ENCODE measurements at places on chromosomes 6 and 20.

DNA sequence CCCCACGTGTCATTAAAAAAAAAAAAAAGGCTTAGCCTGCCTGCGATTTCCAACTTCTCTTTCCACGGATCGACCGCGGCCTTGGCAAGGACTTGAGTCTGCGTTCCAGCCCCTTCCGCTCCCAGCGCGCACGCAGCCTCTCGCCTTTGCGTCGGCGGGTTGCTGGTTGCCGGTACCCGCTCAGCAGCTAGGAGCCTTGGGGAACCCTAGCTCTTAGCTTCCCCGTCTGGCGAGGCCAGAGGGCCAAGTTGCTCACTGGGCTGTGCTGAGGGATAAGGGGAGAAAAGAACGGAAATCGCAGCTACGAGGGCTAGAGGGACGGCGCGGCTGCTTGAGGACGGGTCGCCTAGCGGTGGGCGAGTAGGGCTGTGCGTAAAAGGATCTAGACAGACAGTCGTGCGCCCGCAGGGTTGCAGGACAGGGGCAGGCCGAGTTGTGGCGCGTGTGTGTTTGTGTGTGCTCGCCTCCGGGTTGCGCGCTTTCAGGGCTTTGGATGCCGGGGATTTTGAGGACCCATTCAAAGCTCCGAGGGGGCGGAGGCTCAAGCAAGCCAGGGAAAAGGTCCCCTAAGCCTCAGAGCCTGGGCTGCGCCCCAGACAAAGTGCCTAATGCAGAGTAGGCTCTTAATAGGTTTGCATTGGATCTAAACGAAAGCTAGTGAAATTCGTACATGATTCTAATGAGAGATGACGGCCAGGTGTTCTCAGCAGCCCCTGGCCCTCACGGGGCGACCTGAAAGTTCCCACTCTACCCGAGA lies 40.5 kb upstream of the OSTM1 start:
- DNase-seq, result no peak

DNA sequence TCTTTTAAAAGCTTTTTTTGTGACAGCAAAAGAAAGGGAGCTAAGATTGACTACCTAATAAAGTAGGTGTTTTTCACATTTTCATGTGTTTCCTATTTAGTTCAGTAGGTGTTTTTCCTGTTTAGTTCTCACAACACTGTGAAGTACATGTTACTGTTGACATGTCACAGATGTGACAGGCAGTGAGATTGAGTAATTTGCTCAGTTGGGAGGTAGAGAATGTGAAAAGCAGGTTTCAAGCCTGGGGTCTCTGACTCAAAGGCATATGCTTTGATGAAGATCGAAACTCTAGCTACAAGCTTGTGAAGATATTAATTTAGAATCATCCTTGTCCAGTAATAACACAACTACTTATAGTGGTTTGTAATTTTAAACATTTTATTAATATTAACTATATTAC lies 43.1 kb downstream of the SLX4IP start:
- no peak for DNase-seq

- DNase-seq, result no peak
Measured at GRCh38 chr20:32062776-32063170, 10.7 kb downstream of the HCK start.

DNA sequence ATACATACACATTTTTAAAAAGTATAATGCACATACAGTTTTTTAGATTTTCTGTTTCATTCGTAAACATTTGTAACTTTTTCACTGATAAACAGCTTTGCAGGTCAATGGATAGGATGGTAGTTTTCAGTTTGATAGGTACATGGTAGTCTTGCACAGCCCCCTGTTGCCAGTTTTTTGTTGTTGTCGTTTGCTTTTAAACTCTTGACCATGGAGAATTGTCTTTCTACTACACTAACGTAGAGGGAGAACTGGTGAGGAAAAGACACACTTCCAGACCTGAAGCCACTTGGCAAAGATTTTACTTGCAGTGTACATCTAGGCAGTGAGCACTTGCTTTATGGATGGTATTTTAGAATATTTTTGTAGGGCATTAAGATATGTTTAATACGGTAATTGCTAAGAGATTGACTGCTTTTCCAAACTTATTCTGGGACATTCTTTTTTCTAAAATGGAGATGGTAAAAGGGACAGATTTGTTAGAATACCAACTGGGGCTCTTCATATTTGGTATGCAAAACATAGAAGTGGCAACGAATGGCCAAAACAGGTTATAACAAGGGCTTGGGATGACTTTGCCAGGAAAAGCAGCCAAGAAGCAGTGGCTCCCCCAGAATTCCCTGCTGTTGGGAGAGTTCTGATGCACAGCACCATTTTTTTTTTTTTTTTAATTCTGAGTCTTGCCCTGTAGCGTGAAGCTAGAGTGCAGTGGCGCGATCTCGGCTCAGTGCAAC lies 1.5 kb downstream of the PYGB start:
- DNase-seq, result no peak

- DNase-seq, result no peak
Measured at GRCh38 chr6:105507811-105508210, 104.9 kb upstream of the PREP start.
